CD4-positive, alpha-beta T cell treated with Interleukin-6 for 4 hours (primary cell): ENCODE measurements at places on chromosomes 16 and 17.

GRCh38 chr16:85845266-85845665 is 45.8 kb downstream of the COX4I1 start:
- DNase-seq = no peak

DNA sequence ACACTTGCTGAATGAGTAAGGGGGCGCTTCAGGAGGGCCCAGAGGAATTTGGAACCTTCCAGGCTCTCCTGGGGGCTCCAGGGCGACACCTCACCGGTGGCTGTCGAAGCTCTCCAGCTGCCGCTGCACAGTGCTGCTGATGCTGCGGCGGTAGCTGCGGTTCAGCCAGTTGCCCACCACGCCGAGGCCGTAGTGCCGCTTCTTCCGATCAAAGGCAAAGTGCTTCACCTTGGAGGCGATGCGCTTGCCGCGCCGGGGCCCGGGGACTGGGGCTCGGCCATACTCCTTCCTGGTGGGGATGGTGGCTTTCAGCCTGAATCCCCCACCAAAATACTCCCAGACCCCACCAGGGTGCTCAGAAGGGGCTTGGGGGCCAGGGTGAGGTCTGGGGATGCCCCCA is 9.3 kb downstream of the AANAT start:
- DNase-seq = no peak

DNA sequence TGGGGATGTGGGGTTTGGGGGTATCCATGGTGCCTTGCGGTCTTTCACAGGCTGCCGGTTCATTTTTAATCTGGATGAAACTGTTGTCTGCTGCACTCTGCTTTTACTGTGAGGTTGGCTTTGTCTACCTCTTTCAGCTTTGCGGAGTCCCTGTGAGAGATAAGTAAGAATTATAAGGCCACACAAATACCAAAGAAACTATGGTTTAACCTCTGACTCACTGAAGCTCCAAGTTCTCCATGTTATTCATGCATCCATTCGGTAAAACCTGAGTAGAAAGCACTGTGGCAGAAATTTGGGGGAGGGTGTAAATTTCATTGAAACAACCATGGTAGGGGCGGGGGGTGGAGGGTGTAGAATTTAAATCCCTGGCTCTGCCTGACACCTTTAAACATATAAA is 30.5 kb downstream of the KIAA0753 start:
- no peak for DNase-seq

- DNase-seq = no peak
Observed at GRCh38 chr16:52624891-52625290, 77.9 kb upstream of the TOX3 start.

- DNase-seq = peak; percentile 41
Observed at GRCh38 chr17:59330053-59330942, 1.2 kb upstream of the YPEL2 start.

GRCh38 chr16:57764341-57765159 is 29.0 kb downstream of the KATNB1 start:
- DNase-seq = no peak

GRCh38 chr16:68564382-68564985 is 25.4 kb downstream of the ZFP90 start:
- no peak for DNase-seq

- DNase-seq = no peak
Observed at GRCh38 chr16:76910931-76911330, 280.1 kb upstream of the MON1B start.

- no peak for DNase-seq
Observed at GRCh38 chr16:50271148-50272041, 5.0 kb downstream of the ADCY7 start.

DNA sequence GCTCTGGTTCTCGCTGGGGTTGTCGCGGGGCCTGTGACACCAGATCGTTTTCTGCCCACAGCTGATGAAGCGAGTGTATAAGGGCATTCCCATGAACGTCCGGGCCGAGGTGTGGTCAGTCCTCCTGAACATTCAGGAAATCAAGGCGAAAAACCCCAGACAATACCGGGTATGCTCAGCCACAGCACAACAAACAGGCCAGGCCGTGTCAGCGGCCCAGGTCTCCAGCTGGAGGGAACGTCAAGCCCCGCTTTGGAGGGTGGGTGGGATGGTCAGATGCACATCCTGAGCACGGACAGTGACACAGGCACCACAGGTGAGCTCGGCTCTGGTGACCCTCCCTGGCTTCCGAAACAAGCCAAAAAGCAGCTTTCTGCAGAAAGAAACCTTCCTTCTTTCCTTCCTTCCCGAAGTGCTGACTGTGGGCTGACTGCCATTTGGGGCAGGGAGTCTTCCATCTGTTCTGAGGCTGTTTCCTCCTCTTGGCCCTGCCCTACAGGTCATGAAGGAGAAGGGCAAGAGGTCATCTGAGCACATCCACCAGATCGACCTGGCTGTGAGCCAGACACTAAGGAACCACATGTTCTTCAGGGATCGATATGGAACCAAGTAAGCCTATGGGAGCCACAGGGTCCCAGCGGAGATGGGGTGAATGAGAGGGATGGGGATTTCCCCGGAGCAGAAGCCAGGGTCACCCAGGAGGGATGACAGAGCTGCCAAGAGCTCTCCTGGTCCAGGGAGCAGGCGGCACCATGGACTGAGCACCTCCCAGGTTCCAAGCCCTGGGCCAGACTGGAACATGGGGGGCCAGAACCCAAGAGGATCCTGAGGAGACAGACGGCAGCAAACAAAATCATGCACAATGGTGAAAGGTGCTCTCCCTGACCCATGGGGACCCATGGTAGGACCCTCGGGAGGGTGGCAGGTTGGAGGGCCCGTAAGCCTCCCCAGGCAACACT is 79.4 kb downstream of the GOSR1 start:
- DNase-seq = no peak

- DNase-seq = peak; percentile 39
Observed at GRCh38 chr17:79800325-79801155, 3.7 kb upstream of the CBX8 start.

GRCh38 chr17:50425682-50426471 is at the start of gene ACSF2:
Gene ACSF2, plus strand, starts transcription at chr17:50426218. Its CDS starts 44 bp downstream, at chr17:50426262.
- peak; percentile 82 for DNase-seq

GRCh38 chr17:17763136-17763535 is 73.7 kb downstream of the SREBF1 start:
- no peak for DNase-seq

DNA sequence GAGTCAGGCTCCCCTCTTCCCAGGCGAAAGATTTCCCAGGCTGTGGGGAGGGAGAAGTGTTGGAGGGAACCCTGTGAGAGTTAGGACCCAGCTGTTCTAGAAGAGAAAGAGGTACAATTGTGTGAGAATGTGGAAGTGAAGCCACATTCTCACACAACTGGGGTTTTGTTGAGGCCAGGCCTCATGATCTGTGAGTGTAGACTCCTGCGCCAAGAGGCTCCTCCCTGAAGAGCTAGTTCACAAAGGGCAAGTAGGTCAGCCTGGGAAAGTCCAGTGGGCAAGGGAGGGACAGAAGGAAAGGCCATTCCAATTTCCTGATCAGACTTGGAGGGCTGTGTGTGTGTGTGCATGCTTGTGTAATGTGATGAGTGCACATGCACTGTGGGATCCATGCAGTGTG is 15.2 kb downstream of the CD300LF start:
- DNase-seq = no peak

GRCh38 chr16:56577300-56577625 is 12.1 kb upstream of the MT3 start:
- DNase-seq = no peak

GRCh38 chr17:68182940-68183551 is 64.8 kb upstream of the AMZ2 start:
- DNase-seq = peak; percentile 86

DNA sequence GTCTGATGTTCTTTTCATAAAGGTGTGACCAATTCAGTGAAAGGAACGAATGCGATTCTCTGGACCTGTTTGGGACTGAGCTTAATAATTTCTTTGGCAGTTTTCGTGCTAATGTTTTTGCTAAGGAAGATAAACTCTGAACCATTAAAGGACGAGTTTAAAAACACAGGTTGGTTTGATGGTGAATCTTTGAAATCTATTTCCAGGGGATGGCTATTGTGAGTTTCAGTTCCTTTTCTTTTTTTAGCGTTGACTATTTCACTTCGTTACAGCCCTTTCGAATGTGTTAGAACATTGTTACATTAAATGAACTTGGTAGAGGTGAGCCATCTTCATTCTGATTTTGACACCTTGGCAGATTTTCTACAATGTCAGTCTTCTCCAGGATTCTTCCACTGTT is 1.2 kb downstream of the TNFRSF17 start:
- no peak for DNase-seq

DNA sequence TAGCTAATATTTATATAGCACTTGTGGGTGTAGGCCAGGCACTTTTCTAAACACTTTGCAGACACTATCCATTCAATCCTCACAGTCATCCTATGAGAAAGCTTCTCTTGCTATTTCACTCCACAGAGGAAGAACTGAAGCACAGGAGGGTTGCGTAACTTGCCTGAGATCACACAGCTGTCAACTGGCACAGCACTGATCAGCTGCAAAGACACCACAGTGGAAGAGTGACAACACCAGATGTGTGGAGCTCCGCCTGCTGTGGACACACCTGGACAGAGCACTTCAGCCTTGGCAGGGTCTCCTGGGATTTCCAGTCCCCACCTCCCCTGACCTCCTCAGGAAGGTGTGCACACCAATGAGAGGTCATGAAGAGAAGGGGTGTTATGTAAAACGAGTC is 13.3 kb upstream of the CNEP1R1 start:
- DNase-seq = no peak

GRCh38 chr17:10521949-10522348 is 3.6 kb upstream of the MYH1 start:
- DNase-seq = no peak

GRCh38 chr17:704111-704864 is 10.4 kb downstream of the VPS53 start:
- DNase-seq = no peak

- DNase-seq = no peak
Observed at GRCh38 chr16:48426244-48427141, 41.3 kb upstream of the SIAH1 start.

GRCh38 chr17:47254403-47254943 is 846 bp downstream of the ITGB3 start:
- DNase-seq = no peak

DNA sequence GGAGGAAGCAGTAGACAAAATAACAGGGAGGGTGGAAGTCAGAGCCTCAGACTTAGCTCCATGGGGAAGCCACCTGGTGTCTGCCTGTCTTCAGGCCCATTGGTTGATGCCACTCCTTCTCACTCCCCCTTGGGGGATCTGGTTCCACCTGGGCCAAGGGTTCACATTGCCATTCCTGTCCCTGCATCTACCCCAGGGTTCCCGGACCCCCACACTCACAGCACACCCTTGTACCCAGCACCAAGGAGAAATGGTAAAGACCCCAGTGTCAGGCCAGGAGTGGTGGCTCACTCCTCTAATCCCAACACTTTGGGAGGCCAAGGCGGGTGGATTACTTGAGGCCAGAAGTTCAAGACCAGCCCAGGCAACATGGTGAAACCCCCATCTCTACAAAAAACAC is 1.0 kb upstream of the CA7 start:
- no peak for DNase-seq

DNA sequence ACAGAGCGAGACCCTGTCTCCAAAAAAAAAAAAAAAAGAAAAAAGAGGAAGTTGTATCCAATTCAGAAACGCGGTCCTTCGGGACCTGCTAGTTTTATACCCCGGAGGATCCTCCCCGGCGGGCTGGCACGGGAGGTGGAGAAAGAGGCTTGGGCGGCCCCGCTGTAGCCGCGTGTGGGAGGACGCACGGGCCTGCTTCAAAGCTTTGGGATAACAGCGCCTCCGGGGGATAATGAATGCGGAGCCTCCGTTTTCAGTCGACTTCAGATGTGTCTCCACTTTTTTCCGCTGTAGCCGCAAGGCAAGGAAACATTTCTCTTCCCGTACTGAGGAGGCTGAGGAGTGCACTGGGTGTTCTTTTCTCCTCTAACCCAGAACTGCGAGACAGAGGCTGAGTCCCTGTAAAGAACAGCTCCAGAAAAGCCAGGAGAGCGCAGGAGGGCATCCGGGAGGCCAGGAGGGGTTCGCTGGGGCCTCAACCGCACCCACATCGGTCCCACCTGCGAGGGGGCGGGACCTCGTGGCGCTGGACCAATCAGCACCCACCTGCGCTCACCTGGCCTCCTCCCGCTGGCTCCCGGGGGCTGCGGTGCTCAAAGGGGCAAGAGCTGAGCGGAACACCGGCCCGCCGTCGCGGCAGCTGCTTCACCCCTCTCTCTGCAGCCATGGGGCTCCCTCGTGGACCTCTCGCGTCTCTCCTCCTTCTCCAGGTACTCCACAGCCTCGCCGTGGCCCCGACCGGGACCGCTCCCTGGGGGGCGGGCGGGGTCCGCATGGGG is at the start of gene CDH3:
TSS of gene CDH3 (plus strand) at position 596 of the 779 bp plus-strand sequence. CDS start at position 666, 70 bp downstream.
- peak; percentile 24 for DNase-seq

DNA sequence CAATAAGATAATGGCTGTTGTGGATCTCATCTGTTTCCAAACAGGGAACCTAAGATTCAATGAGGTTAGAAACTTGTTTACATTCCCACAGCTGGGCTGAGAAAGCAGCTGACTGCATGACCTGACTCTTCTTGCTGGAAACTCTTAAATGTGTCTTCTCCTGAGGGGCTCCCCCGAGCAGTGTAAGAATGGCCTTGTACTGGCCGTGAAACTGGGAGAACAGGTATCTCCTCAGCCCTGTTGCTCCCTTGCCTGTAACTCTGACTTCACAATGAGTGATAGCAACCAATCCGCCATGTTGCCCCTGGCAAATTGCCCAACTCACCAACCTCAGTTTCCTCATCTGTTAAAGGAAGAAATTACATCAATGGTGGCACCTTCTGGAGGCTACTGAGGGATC is 59.1 kb upstream of the CCL2 start:
- no peak for DNase-seq

DNA sequence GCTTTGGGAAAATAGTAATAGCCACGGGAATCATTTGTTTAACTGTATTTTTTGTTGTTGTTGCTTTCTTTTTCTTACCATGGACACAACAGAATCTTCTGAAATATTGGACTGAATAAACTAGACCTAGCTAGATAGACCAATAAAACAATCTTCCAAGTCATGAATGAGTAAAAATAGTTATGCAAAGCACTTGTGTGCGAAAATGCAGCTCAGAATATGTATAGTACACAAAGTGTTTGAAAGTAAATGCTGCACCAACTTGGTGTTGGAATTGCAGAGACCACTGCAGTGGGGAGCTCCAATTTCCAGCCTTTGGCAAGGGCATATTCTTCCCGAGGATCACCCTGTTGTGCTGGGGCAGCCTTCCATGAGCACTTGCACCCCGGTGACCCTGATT is 68.0 kb downstream of the AATF start:
- no peak for DNase-seq

GRCh38 chr17:79950306-79950705 is 85.4 kb downstream of the TBC1D16 start:
- DNase-seq = no peak

- no peak for DNase-seq
Observed at GRCh38 chr16:67006930-67007658, 18.7 kb downstream of the CES4A start.

GRCh38 chr17:77942112-77942988 is 16.2 kb upstream of the TNRC6C start:
- DNase-seq = no peak

DNA sequence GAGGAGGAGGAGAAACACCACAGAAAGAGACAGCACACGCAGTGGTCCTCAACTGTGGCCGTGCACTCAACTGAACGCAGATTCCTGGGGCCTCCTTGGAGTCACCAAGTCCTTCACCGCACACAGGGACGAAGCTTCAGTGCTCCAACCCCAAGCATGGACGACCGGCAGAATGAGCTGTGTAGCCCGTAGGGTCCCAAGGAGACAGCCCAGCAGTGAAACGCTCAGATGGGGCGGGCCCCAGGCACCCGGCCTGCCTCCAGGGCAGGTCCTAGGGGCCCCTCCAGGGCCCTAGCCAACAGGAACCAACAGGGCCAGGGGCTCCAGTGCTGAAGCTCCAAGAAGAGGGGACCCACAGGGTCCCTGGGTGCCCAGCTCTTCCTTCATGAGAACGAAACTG is 13.2 kb downstream of the RAB40B start:
- DNase-seq = no peak
